ENCODE measurements at places on chromosomes 4 and X.

DNA sequence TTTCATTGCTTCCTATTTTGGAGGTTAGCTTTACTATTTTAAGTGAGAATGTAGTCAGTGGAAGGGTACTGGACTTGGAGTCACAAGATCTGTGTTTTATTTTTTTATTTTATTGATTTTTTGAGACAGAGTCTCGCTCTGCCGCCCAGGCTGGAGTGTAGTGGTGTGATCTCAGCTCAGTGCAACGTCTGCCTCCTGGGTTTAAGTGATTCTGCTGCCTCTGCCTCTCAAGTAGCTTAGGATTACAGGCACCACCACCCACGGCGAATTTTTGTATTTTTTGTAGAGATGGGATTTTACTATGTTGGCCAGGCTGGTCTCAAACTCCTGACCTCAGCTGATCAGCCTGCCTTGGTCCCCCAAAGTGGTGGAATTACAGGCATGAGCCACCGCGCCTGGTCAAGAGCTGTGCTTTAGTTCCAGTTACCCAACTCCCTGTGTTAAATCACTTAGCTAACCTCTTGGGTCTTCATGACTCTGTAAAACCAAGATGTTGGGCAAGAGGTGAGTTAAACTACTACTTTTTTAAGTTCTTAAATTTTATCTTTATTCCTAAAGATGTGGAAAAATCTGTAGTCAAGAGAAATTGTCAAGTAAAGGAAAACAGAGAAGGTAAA is 11.2 kb downstream of the USP9X start:
- no peak for DNase-seq

- no peak for DNase-seq
Measured at GRCh38 chr4:90960840-90961239, 833.6 kb downstream of the CCSER1 start.

GRCh38 chr4:136342666-136343065 is 1189.6 kb downstream of the PCDH18 start:
- no peak for DNase-seq

DNA sequence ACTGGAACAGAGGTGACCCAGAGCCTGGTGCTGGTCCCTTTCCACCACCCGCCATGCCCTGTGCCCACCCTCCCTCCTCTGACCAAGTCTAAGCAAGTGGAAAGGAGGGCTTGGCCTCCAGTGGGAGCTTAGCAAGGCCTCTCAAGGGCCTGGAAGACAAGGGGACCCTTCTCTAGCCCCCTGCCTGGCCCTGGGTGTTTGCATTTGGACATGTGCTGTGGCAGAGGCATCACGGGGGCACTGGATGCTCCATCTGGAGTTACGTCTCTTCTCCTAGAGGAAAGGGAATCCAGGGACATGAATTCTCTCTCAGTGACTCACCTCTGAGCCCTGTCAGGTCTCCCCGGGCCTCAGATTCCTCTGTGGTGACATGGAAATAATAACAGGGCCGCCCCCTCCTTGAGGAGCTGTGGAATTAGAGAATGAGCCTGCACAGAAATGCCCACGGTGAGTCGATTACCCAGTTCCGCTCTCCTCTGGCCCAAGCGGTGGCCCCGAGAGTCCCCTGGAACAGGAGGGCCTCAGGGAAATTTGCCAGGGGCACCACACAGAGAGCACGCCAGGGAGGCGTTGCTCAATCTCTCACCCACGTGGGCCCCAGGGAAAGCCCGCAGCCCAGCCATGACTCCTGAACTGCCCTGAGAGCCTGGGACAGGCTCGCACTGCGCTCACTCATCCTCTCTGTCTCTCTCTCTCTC is 189.6 kb downstream of the BCOR start:
- no peak for DNase-seq

GRCh38 chr4:183082053-183082452 is 17.0 kb upstream of the WWC2 start:
- no peak for DNase-seq

- no peak for DNase-seq
Measured at GRCh38 chrX:9646471-9647224, 119.0 kb downstream of the GPR143 start.

- no peak for DNase-seq
Measured at GRCh38 chr4:140004549-140004895, 149.5 kb downstream of the MAML3 start.

- DNase-seq: no peak
Measured at GRCh38 chr4:13546142-13546940, 2.0 kb upstream of the NKX3-2 start.

GRCh38 chr4:15779306-15779705 is 1.2 kb downstream of the CD38 start:
- no peak for DNase-seq

GRCh38 chr4:184364100-184364921 is 110.0 kb downstream of the IRF2 start:
- DNase-seq: no peak
